ENCODE measurements at places on chromosomes 4 and X.
A peak's percentile ranks its signal among the peaks of the same experiment; 100 is the strongest.

DNA sequence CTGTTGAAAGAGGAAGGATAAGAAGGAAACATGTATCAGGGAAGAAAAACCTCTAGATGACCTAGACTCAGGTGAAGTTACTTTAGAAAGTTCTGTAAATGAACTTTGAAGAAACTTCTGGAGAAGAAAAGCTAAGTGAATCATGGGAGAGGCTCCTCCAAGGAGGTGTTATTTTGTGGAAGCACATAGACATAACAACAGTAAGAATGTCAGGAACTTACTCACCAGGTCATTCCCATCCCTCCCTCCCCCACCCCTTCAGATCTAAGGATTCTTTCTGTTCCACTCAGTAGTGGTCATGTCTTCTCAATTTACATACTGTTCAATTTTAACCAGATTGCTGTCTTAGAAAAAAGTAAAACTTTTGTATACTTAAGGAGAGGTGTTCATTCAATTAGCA is 310.5 kb upstream of the DDX53 start:
- DNase-seq: no peak

DNA sequence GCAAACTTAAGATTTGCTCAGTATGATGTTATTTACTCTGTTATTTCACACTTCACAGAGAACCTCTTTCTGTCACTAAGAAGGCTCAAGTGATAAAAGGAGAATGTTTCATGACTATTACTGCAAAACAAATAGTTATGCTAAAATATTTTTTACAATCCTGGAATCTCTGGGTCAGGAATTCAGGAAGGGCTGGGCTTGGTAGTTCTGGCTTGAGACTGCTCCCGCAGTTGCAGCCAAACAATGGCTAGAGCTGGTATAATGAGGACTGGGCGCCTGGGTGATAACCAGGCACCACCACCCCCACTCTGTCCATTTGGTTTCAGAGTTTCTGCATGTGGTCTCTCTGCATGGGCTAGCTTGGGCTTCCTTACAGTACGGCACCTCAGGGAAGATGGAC is 28.7 kb upstream of the SPP1 start:
- DNase-seq: no peak

DNA sequence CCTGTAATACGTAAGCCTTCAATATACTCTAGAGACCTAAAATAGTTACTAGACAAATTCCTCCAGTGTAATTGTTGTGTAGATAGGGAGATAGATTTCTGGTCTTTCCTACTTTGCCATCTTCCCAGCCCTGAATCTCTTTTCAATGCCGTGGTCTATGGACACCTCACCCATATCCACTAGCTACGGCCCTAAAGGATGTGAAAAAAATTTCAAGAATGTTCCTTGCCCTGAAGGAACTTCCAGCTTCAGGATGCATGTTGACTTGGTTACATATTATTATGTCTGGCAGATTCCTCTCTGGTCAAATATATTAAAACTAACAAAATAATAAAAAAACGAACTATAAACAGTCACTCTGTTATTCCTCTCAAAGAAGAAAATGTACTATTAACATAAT is 52.4 kb upstream of the TSPAN5 start:
- no peak for DNase-seq

DNA sequence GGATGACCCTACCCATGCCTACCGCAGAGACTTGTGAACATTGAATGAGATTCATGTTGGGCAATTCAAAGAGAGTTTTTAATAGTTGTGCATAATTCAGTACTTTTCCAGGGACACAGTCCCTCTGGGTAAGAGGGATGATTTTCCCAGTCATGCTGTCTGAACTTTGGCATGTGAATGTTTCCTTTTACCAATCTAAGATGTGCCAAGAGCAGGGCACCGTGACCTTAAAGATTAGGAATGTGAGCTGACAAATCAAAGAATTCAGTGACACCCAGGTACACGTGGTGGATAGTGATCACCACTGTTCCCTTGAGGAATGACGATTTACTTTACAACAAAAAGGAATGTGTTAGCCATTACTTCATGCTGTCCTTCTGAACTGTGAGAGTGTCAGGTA is 515.6 kb downstream of the PPARGC1A start:
- peak; percentile 23 for DNase-seq

DNA sequence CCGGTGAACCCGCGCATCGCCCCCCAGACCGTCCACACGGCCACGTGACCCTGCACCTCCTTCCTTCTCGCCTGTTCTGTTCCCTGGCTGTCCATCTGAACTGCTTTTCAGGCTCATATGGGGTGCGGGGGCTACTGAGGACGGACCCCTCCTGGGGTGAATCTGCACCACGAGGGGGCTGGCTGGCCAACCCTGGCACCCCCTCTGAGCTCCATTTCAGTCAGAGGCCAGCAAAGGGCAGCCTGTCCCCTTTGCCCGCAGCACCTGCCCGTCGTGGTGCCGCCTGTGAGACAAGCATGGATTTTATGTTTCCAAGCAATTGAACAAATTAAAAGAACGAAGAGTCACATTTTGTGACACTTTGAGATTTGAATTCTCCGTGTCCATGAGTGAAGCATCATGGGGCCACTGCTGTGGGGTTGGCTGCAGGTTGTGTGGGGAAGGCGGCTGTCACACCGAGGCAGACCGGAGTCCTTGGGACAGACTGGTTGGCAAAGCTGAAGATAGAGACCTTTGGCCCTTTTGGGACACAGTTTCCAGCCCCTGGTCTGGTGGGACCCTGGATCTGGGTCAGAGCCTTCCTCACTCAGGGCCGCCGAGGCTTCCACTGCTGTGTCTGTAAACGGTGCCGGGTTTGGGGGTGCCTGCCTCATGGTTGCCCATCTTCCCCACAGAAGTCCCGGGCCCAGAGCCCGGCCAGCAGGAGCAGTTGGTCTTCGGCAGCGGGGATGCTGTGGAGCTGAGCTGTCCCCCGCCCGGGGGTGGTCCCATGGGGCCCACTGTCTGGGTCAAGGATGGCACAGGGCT is 5.7 kb downstream of the FGFR3 start:
- DNase-seq: no peak

DNA sequence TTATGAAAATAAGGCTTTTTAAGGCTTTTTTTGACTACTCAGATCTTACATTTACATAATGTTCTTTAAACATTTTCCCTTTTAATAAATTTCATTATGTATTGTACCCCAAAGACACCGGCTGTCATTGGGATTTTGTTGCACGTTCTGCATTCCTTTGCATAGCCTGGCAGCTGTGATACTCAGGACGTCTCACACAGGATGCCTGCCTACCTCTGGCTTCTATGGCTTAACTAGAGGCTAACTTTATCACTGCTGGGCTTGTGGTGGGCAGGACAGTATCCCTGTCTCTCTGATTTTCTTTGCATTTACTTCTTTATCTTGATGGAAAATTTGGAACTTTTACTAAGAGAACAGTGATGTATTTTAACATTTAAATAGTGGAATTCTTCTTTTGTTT is 147.8 kb downstream of the BMPR1B start:
- no peak for DNase-seq

DNA sequence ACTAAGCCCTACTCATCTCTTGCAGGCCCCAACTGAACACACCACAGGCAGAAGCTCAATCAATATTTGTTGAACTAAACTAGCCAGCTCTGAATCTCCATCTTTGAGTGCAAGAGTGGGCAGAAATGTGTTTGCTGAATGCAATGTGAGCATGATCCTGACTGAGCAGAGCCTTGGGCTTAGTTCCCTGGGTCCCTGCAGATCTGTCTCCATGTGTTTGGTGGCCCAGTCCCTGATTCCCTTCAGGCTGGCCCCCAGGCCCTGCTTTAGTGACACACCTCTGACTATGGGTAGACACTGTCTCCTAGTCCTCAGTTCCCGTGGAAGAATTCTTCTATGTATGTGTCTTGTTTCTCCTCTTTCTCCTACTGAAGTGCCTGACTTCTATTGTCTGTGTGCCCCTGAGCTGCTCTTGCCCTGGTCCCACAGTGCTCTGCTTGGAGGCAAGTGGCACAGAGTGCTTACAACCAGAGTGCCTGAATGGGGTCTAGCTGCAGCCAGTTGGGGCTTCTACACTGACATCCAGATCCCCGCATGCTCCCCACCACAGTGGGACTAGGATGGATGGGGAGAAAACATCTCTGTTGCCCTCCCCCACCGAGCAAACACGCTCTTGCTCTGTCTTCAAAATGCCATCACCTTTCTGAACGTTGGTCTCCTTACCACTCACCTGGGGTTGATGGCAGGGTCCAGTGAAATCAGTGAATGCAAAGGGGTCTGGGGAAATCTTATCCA is 9.3 kb downstream of the PJA1 start:
- DNase-seq: no peak
